ENCODE measurements at places on chromosomes 6 and 20.
A peak's percentile ranks its signal among the peaks of the same experiment; 100 is the strongest.

DNA sequence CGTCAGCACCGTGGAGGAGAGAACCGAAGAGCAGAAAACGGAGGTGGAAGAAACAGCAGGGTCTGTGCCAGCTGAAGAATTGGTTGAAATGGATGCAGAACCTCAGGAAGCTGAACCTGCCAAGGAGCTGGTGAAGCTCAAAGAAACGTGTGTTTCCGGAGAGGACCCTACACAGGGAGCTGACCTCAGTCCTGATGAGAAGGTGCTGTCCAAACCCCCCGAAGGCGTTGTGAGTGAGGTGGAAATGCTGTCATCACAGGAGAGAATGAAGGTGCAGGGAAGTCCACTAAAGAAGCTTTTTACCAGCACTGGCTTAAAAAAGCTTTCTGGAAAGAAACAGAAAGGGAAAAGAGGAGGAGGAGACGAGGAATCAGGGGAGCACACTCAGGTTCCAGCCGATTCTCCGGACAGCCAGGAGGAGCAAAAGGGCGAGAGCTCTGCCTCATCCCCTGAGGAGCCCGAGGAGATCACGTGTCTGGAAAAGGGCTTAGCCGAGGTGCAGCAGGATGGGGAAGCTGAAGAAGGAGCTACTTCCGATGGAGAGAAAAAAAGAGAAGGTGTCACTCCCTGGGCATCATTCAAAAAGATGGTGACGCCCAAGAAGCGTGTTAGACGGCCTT lies 41.6 kb downstream of the ZBTB2 start:
- DNase-seq, result no peak

- no peak for DNase-seq
Measured at GRCh38 chr6:137416376-137417109, 77.7 kb downstream of the OLIG3 start.

DNA sequence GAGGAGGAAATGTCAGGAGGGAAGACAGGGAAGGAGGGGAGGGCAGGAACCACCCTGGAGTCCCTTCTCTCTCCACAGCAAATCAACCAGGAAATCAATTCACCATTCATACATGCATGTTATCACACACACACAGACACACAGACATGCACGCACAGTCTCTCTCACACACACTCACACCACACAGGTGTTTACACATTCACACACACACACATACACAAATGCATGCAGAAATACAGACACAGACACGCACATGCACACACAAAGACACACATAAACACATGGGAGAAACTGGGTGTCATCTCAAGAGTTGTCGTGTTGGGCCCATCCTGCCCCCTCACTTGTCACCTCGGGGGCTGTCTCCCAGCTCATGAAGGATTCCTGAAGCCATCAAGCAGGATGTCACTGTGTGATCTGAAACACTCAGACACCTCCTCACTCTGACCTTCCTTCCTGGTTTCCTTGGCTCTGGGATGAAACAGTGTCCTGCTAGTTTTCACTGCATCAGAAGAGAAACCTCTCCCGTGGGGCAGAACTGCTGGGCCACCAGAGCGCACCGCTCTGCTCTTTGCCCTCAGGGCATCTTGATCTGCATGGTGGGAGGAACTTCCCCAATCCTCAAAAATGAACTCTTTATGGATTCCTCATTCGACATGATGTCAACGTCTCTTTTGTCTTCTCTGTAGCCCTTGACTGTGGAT lies 9.2 kb downstream of the RAET1G start:
- no peak for DNase-seq

DNA sequence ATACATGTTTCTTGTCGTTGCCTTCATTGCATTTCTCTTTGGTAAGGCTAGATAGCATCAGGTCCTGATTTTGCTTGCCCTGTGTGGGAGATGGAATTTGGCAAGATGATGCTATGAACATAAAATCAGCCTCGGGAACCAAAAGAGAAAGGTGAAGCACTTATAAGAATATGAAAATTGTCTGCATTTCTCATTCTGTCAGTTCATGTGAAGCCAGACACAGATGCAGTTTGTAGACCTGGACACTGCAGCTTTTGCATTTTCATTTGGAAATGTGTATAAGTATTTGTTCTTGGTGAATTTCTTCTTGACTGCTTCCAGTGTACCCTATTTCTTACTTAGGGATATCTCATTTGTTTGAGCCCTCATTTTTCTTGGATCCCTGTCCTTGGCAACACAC lies 1.3 kb downstream of the YWHAB start:
- no peak for DNase-seq

- DNase-seq, result no peak
Measured at GRCh38 chr20:44541992-44542391, 20.1 kb upstream of the SERINC3 start.

DNA sequence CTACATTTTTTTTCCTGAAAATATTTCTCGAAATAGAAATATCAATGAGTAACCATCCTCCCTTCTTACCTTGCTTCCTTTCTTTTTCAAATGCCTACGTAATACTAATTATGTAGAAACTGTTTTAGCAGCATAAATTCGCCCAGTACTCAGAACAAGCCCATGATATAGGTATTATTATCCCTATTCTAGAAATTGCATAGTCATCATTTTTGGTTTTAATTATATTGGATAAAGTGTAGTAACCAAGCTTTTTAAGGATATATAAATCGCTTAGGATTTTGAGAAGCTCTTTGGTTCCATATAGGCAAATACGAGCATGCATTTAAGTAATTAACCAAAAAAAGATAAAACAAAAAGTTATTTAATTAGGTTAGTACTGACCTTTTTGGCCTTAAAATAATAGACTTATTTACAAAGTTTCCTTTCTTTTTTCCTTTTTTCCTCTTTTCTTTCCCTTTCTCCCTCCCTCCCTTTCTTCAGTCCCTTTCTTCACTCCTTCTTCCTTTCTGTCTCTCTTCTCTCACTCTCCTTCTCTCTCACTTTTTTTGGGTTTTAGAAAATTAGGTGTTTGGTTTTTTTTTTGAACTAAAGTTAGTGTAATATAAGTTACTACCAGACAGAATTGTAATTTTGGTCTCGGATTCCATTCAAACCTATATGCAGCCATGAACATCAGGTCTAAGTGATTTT lies 457.7 kb downstream of the RFPL4B start:
- DNase-seq, result no peak

- peak; percentile 12 for DNase-seq
Measured at GRCh38 chr6:30885999-30886896, 1.9 kb downstream of the DDR1 start.

- DNase-seq, result no peak
Measured at GRCh38 chr20:60316476-60317158, 358.4 kb downstream of the CDH26 start.

DNA sequence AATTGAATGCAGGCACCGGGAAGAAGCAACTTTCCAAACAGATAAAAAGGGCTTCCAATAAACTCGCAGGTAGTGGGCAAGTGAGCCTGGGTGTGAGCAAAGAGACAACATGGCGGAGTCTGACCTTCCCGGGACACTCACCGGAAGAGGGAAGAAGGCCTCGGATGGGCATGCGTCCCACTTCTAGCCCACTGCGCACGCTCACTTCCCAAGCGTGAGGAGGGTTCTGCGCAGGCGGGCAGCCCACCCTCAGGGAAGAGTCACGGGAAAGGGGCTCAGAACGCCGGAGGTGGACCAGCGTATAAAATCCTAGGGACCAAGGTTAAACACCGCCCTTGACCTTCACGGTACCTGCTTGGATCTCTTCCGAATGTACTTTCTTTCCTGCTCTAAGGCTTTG lies 95.5 kb upstream of the AFDN start:
- DNase-seq, result no peak

DNA sequence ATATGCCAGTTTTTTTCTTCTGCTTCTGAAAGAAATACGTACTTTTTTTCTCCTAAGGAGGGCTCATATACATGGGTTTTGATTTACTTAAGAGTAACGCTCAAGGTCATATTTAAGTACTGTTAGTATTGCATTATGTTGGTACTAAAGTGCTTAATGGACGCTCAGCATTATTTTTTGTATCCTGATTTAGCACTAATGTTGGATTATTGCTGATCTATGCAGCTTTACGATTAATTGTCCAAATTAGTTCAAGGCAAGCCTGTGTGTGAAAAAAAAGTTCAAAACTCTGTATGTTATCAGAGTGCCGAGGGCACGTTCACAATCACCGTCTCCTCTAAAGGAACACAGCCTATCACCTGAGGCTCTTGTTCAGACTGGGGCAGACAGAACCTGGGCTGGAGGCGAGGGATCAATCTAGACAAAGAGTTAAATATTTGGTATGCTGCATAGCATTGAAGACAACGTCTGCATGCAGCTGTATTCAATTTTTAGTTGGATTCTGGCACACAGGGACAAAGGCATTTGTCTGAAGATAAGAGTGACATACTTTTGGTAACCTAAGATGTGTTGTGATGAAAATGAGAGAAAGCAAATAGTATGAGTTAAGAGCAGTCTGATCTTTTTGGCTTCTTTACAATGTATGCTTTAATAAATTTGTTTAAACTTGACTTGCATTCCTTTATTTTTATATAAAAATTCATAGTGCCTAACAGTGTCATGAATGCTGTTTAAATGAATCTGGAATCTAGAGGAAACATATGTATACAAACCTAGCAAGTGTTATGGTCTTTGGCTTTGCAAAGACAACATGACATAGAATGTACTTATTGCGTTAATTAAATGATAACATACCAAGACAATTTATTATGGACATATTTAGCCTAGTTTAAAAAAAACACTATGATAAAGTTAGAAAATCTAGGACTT lies 341.2 kb downstream of the SAMD5 start:
- DNase-seq, result no peak

GRCh38 chr6:1110941-1111349 lies 201.0 kb upstream of the FOXQ1 start:
- DNase-seq, result no peak

GRCh38 chr6:38773338-38773737 lies 58.2 kb downstream of the DNAH8 start:
- peak; percentile 25 for DNase-seq

DNA sequence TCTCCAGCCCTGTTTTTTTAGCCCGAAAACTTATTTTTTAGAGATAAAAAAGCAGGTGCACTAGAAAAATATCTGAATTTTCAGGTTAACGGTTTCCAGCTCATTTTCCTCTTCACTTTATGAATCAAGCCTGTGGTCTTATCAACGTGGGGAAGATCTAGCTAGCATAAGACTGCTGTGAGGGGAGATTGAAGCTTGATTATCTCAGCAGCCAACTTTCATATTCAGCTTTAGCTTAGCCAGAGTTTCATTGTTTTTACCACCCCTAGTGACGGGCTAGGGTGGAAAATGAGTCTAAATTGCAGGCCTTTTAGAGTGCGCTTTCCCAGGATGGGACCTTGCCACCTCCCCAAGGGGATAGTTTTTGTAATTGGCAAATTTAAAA lies 11.9 kb upstream of the RBM38 start:
- no peak for DNase-seq

DNA sequence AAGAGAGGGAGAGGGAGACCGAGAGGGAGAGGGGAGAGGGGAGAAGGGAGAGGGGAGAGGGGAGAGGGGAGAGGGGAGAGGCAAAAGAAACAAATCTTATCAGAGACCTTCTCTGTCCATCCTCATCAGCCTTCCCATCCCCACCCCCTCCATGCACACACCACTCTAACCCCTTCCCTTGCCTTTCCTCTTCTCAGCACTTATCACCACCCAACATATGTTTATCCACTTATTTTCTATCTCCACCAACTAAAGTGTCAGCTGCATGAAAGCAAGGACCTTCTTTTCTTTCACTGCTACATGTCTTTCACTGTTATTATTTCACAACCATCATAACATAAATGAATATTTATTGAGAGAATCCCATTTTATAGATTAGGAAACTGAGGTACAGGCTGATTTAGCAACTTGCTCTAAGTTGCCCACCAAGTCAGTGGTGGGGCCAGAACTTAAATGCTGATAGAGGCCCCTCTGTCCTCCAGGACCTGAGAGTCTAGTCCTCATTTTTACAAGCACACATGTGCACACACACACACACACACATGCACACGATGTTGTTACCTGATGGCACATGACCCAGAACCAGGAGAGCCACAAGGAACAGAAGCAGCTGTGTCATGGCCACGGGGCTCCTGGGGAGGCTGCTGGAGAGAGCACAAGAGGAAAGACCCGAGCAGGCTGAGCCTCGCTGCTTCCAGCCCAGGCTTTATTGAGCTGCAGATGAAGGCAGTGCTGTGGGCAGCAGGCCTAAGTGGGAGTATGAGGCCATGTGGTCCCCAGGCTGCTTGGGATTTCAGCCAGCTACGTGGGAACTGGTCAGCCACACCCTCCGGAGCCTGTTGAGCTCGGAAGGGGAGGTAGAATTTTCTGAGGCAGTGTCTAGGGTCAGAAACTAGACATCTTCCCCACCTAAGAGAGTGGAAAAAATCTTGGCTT lies 2.3 kb downstream of the DEFB124 start:
- no peak for DNase-seq

GRCh38 chr6:6251555-6252280 lies 68.7 kb downstream of the F13A1 start:
- DNase-seq, result no peak

DNA sequence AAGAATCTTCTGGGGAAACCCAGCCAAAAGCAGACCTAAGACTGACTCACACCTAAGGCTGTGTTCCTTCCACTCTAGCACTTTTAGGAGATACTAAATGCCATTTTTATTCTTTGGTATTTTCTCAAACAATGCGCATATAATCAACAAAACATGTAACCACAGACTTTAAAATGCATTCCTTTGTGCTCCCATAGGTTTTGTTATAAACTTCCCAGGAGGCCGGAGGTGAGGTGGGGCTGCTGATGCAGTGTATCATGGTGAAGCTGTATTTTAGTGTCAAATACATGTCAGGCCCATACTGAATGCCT lies 155.2 kb downstream of the BTBD3 start:
- DNase-seq, result no peak

GRCh38 chr6:34671367-34671766 lies 25.2 kb downstream of the ILRUN start:
- no peak for DNase-seq

DNA sequence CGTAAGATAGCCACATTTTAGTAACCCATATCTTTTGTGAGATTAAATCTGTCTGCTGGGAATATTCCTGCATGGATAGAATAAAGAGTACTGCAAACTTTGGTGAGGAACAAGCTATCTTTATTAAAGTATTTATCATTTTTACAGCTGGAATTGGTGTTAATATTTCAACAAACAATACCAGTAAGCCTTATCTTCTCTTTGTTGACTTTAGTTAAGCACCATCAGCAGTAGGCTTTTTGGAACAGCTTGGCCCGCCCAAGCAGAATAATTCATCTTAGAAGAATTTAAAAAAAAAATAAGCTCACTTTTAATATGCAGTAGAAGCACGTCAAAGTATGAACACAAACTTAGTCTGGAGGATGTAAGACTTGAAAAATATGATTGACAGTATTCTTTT lies 917.8 kb upstream of the ADGRB3 start:
- DNase-seq, result no peak

GRCh38 chr20:63484236-63484635 lies 11.8 kb upstream of the KCNQ2 start:
- DNase-seq, result no peak

DNA sequence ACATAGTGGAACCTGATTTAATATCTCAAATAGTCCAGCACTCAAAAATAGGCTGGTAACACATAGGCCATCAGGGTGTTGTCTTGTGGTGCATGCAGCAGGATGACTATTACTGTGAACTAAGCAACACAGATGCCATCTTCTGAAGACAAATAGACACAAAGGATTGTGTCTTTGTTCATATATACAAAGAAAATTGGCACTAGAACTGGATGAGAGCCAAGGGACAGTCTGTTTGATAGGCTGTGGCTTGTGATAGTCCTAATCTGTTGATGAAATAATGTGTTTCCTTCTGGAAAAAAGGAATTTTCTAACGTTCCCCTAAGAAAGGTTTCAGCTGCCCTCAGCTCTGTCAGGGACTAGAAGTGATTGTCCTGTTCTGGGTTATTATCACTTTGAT lies 129.8 kb downstream of the TPBG start:
- DNase-seq, result no peak

GRCh38 chr6:74369556-74369993 lies 673.6 kb downstream of the CD109 start:
- no peak for DNase-seq
